ENCODE measurements at places on chromosomes 3 and 15.

DNA sequence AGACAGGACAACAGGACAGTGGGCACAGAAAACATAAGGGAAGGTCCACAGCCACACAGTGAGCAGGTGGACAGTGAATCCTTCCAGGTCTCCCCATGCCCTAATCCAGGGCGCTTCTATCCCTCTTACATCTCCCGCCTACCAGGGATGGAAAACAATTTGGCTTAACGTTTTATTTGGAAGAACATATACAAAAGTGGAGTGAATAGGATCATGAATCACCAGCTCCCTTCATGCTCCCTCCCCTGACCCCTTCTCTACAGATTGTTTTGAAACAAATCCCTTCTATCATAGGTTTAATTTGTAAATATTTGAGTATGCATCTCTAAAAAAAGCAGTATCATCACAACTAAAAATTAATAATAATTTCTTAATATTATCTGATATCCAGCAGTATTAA lies 52.5 kb downstream of the CLDN11 start:
- DNase-seq, result no peak

DNA sequence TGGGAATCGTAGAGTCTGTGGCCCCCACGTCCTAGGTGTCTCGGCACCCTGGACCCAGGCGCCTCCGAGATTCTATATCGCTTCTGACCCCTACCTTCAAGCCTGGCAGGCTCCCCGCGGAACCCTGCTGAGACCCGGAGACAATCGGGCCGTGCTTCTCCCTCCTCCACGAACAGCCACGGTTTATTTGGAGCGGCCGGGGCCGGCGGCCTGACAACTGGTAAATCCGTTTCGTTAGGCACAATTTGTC lies 1.4 kb downstream of the GATA2 start:
- no peak for DNase-seq

GRCh38 chr3:129603991-129604749 lies 2.3 kb downstream of the PLXND1 start:
- DNase-seq, result no peak

GRCh38 chr3:171286580-171287249 lies 173.5 kb downstream of the TNIK start:
- DNase-seq, result no peak

GRCh38 chr3:42173307-42173706 lies 82.2 kb downstream of the TRAK1 start:
- DNase-seq, result no peak

GRCh38 chr3:95394286-95394685 lies 1331.4 kb downstream of the NSUN3 start:
- no peak for DNase-seq

GRCh38 chr3:197454014-197454413 lies 101.8 kb downstream of the BDH1 start:
- DNase-seq, result no peak

- DNase-seq, result no peak
Observed at GRCh38 chr3:4716266-4716665, 223.1 kb downstream of the ITPR1 start.

DNA sequence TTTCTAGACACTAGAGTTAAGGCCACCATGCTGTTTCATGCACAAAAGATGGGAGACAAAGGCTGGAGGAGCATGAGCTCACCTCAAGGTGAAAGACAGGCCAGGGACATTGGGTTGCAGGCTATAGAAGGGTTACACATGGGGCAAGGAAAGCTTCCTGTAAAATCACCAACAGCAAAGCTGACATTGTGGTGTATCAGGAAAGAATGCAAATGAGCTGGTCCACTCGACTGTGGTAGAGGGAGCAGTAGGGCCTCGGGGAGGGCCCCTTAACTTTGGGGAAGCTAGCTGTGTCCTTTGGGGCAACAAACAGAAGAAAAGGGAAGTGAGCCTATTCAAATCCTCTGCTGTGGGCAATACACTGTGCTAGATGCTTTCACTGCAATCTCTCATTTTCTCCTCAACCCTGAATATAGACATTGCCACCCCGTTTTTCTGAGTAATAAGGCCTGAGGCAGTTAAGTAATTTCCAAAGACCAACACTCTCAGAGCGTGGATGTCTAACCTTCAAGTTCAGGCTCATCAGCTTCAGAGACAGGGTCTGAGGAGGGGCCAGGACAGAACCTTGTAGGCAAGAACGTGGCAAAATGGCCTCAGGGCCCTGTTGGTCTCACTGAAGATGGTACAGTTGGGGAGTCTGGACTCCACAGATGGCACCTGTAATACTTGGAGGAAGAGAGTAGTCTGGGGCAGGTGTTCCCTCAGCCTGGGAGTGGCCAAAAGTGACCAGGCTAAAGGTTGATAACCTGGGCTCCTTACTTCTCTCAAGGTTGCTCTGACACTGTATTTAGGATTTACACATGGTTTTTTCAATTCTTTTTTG lies 24.1 kb downstream of the CX3CR1 start:
- DNase-seq, result no peak

DNA sequence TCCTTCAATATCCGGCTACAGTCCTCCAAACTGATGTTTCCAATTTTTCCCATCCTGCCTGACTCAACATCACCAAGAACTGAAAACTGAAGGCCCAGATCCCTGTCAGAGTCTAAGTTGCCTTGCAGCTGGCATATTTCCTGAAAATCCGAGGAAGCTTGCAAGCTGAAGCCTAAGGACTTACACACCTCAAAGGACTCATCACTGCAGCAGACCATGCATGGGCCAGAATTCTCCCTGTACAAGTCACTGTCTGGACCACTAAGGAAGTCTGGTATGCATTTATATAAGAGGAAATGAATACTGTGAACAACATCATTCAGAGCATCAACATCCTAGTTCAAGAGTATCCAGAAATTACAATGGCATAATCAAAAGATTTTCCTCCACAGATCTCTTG lies 548.8 kb upstream of the MDFIC2 start:
- no peak for DNase-seq

DNA sequence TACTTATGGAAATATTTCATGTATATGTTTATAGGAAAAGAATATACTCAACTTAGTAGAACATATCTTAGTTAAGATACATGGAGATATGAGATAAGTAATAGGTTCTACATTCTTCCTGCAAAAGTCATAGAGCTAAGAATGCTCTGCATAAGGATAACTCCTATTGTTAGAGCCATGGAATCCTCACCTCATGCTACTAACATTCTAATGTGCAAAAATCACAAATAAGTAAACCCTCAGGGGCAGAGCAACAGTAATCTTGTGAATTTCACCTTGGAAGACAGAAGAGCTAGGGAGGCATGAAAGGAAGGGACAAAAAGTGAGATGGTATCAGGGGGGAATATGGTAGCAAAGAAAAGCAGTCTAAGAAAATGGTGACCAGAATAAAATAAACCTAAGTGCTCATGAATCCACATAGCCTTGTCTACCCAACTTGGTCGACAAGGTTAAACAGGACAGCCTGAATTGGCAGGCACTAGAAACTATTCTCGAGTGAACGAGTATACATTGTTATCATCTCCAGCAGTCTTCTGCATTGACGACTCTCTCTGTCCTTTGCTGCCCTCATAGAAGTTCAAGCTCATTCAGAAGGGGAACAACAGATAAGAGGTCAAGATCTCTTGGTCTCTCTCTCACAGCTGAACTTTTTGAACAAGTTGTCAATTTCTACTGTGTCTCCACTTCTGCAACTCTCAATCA lies 52.8 kb downstream of the XRN1 start:
- no peak for DNase-seq

All from naive thymus-derived CD8-positive, alpha-beta T cell (primary cell).